ENCODE measurements at places on chromosomes 7 and 10.

GRCh38 chr10:103013416-103013815 is 95.3 kb downstream of the CNNM2 start:
- DNase-seq = no peak

- no peak for DNase-seq
Observed at GRCh38 chr10:1782841-1783240, 45.5 kb upstream of the ADARB2 start.

- no peak for DNase-seq
Observed at GRCh38 chr7:5687936-5688630, 93.4 kb downstream of the RNF216 start.

DNA sequence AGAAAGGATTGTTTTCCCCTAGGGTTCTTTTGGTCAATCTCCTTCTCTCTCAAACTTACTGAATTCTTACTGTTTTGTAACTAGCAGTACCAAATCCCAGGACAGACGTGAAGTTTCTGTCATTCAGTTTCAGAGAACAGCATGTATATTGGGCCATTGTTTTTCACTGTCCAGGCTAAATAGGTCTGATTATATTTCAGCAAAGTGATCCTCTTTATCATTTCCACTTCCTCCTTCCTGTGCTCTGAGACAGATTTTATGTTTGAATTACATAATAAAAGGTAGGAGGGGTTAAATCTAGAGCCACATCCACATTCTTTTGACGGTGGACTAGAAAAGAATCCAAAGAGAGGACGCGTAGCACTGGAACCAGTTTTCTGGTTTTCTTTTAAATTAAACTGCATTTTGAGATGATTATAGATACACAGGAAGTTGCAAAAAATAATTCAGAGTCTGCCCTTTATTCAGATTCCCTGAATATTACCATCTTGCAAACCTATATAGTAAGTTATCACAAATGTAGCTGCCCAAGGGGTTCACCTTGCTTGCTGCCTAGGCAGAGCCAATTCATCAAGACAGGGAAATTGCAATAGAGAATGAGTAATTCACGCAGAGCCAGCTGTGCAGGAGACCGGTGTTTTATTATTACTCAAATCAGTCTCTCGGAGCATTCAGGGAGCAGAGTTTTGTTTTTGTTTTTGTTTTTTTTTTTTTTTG is 40.1 kb downstream of the AKR1E2 start:
- no peak for DNase-seq

GRCh38 chr10:89879121-89879520 is 177.7 kb downstream of the KIF20B start:
- no peak for DNase-seq

DNA sequence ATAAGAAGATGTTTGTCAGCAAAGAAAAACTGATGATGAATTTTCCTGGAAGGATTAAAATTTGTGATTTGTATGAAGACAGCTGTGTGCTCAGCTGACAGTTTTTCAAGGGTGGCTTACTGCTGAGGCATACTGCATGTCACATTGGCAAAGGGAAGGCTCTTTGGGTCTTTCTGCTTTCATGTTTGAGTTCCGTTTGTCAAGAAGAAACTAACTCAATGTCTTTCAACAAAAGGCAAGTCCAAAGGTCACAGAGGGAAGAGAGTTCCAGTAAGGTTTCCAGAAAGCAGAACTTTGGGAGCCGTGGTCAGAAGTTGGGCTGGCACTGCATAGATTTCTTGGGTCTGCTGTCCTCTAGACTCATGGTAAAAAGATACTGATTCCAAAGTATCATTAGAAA is 16.9 kb downstream of the DYDC2 start:
- no peak for DNase-seq

DNA sequence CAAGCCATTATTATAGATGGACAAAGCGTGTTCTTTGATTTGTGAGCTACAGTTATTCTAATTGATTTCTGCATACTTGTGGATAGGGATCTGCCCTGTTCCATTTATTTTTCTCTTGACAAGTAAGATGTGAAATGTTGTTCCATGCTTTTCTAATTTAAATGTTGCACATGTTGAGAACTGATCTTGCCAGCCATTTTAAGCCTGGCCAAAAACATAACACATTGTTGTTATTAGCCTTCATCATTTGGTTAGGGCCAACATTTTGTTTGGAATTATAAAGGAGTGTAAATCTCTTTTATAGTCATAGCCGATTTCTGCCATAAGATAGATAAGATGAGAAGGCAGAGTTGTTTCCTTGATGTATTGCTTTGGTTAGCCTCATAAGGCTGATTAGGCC is 117.0 kb downstream of the WNT2 start:
- DNase-seq = no peak

GRCh38 chr10:29710128-29710527 is 75.4 kb upstream of the SVIL start:
- DNase-seq = no peak

- no peak for DNase-seq
Observed at GRCh38 chr10:11705722-11706121, 36.5 kb upstream of the ECHDC3 start.

DNA sequence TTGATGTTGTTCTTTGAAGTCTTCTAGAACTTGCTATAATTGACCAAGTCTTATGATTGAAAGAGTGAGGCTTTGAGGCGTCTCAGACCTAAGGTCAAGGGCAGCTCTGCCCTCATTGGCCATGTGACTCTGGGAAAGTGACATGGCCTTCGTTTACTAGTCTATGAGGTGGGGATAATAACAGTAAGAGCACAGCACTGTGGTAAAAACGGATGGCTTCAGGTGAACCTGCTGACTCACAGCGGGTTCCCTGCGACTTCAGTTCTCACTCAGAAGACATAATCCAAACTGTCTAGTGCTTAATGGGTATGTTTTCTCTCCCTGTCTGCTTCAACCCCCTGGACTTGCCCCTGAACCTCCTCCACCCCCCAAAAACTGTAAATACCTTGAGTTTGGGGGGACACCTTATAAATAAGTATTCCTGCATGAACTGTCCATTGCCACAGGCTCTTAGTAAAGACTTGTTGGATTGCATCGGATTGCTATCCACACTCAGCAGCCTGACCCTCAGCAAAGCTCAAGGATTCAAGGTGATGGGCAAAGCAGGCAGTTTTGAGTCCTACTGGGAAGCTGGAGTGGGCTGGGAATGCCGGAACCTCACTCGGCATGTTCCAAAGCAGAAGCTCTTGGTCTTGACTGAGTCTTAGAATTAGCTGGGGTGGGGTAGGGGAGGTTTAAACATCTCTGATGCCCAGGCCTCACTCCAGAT is 304.6 kb downstream of the KLF6 start:
- no peak for DNase-seq

DNA sequence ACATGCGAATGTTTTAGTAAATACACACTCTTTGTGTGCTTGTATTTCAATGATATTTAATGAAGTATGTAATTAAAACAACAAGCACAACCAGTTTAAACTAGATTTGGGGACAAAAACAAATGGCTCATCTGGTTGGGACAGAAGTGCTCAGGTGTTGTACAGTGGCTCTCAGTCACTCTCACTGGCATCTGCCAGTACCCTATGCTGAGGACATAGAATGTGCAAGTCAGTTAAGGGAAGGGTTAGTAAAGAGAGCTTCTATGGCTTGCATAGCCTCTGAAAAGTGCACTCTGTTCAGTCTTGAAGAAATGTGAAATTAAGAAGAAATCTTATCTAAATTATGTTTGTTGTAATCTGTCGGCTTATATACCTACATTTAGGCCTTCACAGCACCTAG is 183.0 kb downstream of the LRRC4 start:
- DNase-seq = no peak

GRCh38 chr7:35463176-35463700 is 209.3 kb upstream of the TBX20 start:
- DNase-seq = no peak

DNA sequence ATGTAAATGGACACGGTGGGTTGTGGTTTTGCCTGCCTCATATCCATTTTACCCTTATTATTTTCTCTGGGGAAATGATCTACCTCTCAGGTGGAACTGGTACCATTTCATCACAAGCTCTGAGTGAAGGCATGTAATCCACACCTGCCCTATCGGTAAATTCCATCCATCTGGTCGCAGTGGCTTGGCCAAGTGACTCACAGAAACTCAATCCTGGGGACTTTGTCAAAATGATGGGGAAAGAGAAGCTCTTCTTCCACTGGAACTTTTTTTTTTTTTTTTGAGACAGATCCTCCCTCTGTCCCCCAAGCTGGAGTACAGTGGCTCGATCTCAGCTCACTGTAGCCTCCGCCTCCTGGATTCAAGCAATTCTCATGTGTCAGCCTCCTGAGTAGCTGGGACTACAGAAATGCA is 48.2 kb upstream of the ANKRD1 start:
- no peak for DNase-seq

Data from activated CD8-positive, alpha-beta memory T cell treated with anti-CD3 and anti-CD28 coated beads, Interleukin-2, amount 50 U/mL, for 4 hours (primary cell).